Fibroblast of upper back skin (primary cell): ENCODE measurements at places on chromosomes 3 and 15.
A peak's percentile ranks its signal among the peaks of the same experiment; 100 is the strongest.

DNA sequence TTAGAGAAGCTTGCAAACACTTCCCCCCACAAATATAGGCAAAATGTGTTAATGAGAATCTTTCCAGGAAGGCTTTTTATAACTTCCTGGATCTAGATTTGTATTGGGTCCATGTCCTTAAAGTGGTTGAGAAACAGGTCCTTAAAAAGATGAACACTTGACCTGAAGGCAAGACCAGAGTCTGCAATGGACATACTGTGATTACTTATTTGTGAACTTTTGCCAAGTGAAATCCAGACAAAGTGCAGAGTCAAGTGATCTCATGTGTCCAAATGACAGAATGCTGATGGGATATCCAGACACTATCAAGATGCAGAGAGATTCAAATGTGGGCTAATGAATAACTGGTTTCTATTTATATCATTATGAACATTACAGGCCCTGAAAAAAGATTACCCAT, 43.8 kb downstream of the FRMD4B start:
- DNase-seq, result no peak

GRCh38 chr3:137789236-137789635, 25.1 kb downstream of the SOX14 start:
- peak; percentile 7 for DNase-seq

GRCh38 chr3:147159141-147159540, 247.2 kb downstream of the ZIC4 start:
- DNase-seq, result no peak

GRCh38 chr3:186044427-186044826, 64.5 kb downstream of the ETV5 start:
- DNase-seq, result no peak

GRCh38 chr3:125165189-125165947, 47.2 kb downstream of the SLC12A8 start:
- peak; percentile 51 for DNase-seq

DNA sequence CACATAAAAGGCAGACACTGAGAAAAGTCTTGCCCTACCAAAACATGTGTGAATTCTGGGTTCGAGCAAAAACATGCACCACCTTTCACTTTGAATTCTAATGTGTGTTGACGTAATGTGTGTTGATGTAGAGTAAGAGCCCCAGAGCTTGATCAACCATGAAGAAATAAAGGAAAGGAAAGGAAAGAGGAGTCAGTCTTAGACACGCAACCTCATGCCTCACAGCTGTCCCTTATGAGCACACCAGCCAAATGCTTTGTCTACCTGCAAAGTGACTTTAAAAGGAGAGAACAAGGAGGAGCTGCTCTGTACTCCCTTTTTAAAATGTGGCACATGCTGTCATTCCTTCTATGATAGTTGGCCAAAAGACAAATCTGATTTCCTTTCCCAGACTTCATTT, 80.8 kb downstream of the RFTN1 start:
- DNase-seq, result no peak

DNA sequence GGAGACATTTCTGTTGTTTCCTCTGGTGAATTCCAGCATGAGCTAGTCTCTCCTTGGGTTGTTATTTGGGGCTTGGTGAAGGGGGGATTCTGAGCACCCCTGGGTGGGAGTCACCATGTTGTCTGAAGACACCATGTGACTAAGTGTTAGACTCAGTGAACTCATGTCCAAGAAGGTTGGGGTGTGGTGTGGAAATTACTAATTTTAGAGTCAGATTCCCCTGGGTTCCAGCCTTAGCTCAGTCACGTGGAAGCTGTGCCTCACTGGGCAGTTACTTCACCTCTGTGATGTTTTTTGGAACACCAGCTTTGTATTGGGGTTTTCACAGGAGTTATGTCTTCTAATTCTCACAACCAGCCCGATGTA, 171.5 kb downstream of the RPLP1 start:
- no peak for DNase-seq
